Activated CD8-positive, alpha-beta T cell treated with anti-CD3 and anti-CD28 coated beads, Interleukin-2, amount 10 ng/mL, durations not matched to agents 7 days and 5 days (primary cell): ENCODE measurements at places on chromosomes 3 and 15.

GRCh38 chr3:72095521-72095920 lies 310.6 kb upstream of the PROK2 start:
- no peak overlapping the region for H3K4me3 ChIP-seq
- H3K4me1 ChIP-seq = peaks cover 14% of the 10 kb centered on the region
- peaks cover 16% of the 10 kb centered on the region for H3K27me3 ChIP-seq
- no peaks in the 10 kb centered on the region for H3K36me3 ChIP-seq
- no peak for DNase-seq

DNA sequence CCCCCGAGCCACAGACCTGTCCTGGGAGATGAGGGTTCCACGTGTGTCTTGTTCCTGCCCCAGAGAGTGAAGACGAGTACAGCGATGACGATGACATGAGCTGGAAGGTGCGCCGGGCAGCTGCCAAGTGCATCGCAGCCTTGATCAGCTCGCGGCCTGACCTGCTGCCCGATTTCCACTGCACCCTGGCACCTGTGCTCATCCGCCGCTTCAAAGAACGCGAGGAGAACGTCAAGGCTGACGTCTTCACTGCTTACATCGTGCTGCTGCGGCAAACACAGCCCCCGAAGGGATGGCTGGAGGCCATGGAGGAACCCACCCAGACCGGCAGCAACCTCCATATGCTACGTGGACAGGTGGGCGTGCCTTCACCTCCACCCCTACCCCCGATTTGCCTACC lies 18.6 kb downstream of the CAND2 start:
- H3K4me3 ChIP-seq = no peak overlapping the region
- DNase-seq = no peak

DNA sequence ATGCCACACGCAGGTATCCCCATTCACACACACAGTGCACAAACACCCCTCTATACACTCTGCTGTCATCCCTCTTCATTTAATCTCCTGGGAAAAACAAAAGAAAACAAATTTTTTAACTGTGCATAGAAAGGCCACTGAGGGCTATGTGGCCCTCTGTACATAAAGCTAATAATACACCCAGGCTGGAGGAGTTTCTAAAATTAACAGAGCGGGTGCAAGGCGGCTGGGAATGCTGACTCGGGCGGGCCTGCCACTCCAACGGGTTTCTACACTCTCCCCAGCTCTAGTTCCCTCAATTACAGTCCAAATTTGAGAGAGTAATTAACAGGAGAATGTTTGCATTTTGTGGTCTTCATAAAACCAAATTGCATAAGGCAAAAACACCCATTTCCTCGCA lies 23.1 kb downstream of the HCN4 start:
- no peaks in the 10 kb centered on the region for H3K27me3 ChIP-seq
- no peak overlapping the region for H3K27ac ChIP-seq
- no peaks in the 10 kb centered on the region for H3K36me3 ChIP-seq
- DNase-seq = no peak

DNA sequence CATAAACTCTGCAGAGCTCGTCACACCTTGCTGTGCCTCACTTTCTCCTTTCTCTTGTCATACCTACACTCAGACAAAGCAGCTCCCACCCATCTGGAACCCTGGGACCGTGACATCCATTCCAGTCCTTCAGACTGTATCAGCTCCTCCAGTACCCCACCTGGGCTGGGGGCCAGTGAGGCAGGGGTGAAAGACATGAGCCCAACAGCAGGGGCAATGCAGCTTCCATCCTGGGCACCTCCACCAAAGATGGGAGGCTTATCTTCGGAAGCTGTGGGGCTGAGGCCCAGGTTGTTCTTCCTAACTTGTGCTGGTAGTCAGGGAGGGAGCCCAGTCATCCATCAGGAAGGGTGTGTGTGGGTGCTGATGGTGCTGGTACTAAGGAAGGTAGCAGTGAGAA lies 109.2 kb downstream of the EEFSEC start:
- H3K27ac ChIP-seq = no peak overlapping the region
- no peak overlapping the region for H3K4me3 ChIP-seq
- no peaks in the 10 kb centered on the region for H3K27me3 ChIP-seq
- H3K4me1 ChIP-seq = no peaks in the 10 kb centered on the region
- peaks cover 19% of the 10 kb centered on the region for H3K36me3 ChIP-seq
- no peak for DNase-seq

- no peak for DNase-seq
- H3K4me3 ChIP-seq = no peak overlapping the region
- no peaks in the 10 kb centered on the region for H3K4me1 ChIP-seq
- H3K27me3 ChIP-seq = no peaks in the 10 kb centered on the region
- H3K27ac ChIP-seq = no peak overlapping the region
These were observed 23.0 kb downstream of the USP4 start for GRCh38 chr3:49316696-49317457.
